ENCODE measurements at places on chromosomes 12 and 14.

DNA sequence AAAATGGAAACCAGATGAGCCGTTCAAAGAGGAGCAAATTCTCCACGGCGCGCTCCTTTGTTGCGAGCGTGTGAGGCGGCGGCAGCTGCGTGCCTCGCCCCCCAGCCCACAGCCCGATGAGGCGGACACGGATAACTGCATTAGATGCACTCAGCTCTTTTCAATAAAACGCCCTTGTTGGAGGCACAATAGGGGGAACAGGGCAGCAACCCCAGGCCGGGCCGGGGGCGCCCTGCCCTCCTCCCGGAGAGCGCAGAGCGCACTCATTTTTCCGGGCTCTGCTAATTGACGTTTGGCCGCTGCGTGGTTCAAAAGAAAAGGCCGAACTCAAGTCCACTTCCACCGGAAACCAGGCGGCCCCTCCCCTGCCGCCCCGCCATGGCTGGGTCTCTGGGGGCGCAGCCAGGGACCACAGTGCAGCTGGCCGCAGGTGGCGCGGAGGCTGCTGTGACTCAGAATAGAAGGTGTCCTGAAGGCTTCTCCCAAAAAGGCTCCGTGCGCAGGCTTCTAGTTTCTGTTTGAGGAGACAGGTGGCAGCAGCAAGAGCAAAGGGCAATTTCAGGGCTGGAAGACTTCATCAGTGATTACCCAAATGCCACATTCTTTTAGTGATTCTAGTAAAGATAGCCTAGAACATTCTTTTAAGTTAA is 29.0 kb upstream of the SMOC1 start:
- DNase-seq, result no peak

- DNase-seq, result no peak
These were observed 17.1 kb downstream of the CATSPERB start for GRCh38 chr14:91714805-91715204.

- no peak for DNase-seq
These were observed 4.4 kb upstream of the TMEM119 start for GRCh38 chr12:108602209-108602705.

DNA sequence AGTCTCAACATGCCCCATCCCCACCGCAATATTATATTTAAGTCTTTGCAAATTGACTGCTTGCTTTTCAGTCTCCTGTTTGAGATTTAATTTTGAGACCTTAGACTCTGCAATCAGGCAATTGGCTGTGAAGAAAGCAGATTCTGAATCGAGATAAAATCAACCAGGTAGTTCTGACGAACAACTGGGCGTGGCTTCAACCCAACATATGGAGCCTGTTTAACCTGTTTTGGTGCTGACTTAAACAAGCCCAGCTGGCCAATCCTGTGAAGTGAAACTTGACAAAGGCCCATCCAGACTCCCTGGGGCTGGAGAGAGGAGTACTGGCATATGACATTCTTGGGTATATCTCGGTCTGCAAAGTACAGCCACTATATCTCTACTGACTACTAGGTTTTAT is 9.8 kb upstream of the CIPC start:
- no peak for DNase-seq

DNA sequence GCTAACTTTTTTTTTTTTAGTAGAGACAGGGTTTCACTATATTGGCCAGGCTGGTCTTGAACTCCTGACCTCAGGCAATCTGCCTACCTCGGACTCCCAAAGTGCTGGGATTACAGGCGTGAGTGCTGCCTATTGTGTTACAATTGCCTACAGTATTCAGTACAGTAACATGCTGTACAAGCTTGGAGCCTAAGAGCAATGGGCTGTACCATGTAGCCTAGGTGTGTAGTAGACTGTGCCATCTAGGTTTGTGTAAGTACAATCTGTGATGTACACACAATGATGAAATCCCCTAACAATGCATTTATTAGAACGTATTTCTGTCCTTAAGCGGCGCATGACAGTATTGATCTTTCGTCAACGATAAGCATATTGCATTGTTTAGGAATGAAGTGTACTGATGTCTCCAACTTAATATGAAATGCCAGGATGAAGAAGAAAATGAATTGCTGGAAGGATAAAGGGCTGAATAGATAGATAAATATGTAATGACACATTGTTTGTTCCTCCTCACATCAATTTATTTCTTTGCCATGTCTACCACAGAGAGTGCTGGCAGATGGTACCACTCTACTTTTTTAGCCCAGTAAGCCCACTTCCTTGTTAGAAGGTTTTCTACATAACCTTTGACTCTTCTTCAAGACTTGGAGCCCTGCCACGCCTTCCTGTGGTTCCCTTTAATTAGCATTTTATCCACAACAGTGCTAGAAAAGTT is 467.5 kb downstream of the VRK1 start:
- DNase-seq, result no peak

GRCh38 chr14:66174453-66174891 is 311.7 kb upstream of the CCDC196 start:
- DNase-seq, result no peak

DNA sequence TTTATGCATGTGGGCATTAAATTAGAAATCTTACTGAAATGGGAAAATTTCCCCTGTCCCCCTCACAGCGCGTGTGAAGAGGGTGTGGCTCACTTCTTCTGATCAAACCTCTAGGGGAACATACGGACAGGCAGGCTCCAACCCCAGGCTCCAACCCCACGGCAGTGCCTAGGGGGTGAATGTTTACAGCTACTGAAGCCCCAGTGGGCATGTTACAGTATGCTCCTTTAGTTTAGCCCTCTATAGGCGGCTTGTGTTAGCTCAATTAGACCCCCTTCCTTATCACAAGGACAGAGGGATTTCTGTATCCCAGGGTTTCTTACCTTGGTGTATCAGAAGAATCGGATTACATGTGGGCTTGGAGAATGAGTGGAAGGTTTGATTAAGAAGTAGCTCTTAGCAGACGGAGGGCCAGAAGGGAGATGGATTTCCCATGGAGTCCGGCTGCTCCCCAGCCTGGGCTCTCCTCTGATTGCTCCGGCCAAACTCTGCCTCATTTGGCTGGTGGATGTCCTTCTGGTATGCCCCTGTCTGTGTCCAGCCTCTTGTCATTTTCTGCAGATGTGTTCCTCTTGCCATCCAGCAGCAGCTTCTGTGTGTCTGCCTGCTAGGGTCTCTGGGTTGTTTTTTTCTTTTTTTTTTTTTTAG is 223.7 kb downstream of the TMTC2 start:
- no peak for DNase-seq

- no peak for DNase-seq
These were observed at the start of gene GZMH for GRCh38 chr14:24609655-24610344. Gene GZMH (minus strand): TSS chr14:24609685. CDS start chr14:24609613, 72 bp downstream.

GRCh38 chr14:91681118-91681517 is 50.8 kb downstream of the CATSPERB start:
- no peak for DNase-seq

DNA sequence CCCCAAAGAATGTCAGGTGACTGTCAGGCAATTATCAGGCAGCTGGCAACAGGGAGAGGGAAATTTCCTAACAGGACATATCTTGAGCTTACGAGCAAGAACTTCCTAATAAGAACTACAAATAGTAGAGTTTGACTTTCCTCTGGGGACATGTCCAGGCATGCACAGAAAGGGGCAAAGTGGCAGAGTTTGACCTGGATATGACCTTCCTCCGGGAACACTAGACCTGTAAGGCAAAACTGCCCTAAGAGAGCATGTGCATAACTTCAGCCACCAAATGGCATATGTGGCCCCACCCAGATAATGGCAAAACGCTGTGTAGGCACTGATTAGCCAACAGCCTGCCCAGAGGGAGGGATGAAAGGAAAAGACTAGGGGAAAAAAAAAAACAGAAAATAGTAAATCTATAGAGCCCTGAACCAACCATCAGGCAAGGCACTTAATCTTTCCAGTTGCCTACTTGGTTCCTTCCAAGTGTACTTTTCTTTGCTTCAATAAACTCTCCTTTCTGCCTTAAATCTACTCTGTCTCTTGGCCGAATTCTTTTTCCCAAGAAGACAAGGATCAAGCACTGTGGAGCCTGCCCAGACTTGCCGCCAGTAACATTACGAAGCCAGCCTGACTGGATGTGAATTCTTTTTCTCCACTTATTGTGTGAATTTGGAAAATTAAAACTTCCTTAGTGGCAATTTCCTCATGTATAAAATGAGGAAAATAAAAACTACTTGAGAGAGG is 164.1 kb downstream of the SPTSSA start:
- DNase-seq, result no peak

DNA sequence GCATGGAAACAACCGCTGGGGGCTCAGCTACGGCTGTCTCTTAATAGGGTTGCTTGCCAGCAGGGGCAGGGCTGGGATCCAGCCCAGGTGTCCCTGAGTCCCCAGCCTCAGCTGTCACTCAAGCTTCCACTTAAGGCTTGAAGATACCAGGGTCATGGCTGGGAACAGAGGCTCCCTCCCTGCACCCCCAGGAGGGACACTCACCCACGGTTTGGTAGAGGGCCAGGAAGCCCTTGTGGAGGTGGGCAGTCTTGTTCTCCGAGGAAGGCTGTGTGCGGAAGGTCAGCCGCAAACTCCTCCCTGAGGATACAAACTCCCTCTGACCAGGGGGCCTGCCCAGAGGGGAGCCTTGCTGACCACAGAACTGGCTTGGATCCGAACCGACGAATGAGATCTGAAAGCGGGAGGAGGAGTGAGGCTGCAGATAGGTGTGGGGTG is 7.3 kb downstream of the C1RL start:
- DNase-seq, result no peak

- DNase-seq, result no peak
These were observed 50.7 kb upstream of the ATF7IP start for GRCh38 chr12:14314801-14315200.

GRCh38 chr14:75452324-75452723 is 24.5 kb downstream of the JDP2 start:
- no peak for DNase-seq

DNA sequence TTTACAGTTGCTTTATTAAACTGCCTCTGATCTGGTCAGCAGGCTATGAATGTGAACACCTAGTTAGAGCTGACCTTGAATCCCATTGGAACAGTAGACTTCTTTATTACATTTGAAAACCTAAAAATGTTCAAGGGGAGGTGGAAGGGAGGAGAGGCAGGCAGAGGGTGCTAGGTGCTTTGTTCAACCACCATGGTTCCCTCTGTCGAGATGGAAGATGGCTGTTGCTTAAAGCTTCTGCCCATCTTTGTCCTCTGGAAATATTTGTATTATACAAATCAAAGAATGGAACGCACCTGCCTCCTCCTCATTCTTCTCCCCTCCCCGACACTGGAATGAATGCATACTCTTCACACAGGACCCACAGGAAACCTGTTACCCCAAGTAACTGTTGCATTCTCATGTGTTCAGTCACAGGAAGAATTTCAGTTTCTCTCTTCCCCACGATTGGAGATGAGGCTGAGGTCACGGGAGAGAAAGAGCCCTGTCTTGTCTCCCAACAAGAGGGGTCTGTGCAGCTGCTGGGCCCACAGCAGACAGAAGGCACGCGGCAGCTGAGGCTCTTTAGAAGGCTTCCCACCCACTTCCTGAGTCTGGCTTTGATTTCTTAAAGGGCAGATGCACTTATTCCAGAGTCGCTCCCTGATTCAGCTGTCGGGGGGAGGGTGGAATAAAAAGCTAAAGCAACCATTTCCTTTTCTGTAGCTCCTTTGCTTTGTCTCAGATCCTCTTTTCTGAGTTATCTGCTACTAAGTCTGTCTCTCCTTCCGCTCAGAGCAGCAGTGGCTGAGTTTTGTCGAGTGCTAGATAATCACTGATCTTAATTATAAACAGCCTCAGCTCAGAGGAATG is 217.9 kb upstream of the BTG1 start:
- DNase-seq, result no peak

DNA sequence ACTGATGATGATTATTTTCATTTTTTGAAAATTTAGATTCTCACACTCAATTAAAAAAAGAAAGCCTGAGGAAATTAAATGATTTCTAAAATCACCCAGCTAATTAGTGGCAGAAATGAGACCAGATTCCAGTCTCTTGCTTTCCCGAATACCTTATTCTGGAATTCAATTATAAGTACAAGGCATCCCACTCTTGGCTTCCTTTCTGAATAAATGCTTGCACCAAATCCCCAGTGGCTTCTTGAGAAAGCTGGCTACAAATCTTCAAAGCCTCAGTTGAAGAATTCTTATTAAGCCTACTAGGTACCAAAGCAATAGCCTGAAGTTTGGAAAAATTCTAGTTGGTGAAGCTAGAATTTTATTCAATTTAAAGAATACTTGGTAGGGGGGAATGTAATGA is 476.6 kb downstream of the DIO2 start:
- DNase-seq, result no peak

DNA sequence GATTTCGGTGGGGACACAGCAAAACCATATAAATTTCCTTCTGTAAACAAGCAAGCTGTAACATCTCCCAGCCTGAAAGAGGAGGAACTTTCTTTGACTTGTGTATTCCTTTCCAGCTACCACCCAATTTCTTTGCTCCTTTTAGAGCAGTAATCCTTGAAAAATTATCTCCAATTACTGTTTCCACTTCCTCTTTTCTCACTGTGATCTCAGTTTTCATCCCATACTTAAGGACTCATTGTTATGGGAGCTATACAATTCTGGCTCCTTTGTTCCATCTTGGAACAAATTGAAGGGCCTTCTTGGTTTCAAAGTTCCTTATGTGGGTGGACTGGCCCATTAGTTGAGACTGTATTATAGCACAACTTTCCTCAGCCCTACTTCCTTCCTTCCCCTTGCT is 152.6 kb downstream of the AKAP6 start:
- no peak for DNase-seq

DNA sequence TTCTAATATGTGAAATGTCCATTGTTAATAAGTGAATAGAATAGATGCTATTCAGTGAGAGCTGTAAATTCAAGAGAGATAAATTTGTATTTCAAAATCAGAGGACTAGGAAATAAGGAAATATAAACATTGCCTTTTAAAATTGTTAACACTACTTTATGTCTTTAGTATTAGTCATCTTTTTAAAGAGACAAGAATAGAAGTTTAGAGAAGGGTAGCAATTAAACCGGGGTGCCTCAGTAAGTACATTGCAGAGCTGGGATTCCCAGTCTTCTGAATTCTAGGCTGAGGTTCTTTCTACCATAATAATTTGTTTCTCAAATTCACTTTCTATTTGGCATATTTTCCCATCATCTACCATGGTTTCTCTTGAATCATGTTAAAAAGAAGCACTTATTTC is 498.6 kb downstream of the SLC16A7 start:
- DNase-seq, result no peak

DNA sequence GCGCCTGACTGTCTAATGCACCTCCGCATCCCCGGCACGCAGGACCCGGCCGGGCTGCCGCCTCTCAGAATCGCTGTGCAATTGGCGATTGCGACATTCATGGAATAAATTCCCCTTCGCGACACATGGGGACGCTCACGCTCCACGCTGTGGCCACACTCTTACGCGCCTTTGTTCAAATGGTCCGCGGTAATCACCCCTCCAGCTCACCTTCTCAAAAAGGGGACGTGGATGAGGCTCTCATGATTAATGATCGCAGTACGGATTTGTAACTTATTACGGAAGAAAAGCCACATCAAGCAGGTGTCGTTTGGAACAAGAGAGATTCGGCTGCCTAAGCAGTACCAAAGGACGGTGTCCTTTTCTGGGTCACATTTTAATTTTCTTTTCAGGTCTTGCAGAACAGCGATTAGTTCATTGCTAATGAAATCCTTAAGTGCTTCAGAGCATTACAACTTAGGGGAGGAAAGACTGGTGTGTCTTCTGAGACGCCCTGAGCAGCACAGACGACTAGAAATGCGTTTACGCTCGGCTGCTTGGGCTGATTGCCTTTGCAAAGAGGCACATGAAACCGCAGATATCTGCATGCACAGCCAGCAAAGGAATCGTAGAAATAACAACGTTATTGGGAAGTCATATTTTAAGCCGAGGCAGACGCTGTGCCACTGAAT is 37.3 kb upstream of the ADGRD1 start:
- no peak for DNase-seq

- DNase-seq, result no peak
These were observed 535.8 kb downstream of the PRKD1 start for GRCh38 chr14:29391801-29392200.

Measured in retinal pigment epithelial cell (primary cell).